ENCODE measurements at places on chromosomes 12 and 14.

DNA sequence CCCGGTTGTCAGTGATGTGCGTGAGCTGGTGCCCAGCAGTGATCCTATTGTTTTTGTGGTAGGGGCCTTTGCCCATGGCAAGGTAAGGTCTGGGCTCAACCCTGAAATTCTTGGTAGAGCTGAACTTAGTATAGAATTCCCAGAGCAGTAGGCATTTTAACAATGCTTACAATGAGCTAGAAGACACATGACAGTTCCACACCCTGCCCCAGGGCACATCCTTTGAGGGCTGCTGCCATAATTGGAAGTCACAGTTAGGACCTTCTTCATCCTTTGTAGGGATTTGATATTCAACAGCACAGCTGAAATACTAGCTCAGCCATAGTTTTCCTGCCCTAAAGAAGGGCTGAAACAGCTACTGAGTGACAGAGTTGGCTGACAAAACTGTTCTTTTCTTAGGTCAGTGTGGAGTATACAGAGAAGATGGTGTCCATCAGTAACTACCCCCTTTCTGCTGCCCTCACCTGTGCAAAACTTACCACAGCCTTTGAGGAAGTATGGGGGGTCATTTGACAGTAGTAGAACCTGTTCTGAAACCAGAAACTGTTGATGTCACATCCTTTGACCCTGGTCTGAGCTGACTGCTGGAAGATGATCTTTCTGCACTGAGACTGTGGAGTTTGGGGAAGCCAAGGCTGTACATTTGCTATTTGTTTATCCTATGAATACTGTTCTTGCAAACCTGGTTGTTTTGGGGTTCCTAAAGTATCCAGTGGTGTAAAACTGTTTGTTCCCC lies 4.8 kb downstream of the EMG1 start:
- no peak for DNase-seq

GRCh38 chr14:52026017-52026660 lies 36.8 kb downstream of the RTRAF start:
- DNase-seq: no peak

DNA sequence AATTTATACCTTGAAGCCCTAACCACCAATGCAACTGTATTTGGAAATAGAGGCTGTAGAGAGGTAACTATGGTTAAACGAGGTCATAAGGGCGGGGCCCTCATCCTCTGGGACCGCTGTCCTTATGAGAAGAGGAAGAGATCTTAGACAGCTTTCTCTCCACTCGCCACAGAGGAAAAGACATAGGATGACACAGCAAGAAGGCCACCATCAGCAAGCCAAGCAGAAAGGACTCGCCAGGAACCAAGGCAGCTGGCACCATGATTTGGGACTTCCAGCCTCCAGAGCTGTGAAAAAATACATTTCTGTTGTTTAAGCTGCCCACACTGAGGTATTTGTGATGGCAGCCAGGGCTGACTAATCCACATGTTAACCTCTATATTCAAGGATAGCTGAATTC lies 30.4 kb upstream of the BCAT1 start:
- no peak for DNase-seq

DNA sequence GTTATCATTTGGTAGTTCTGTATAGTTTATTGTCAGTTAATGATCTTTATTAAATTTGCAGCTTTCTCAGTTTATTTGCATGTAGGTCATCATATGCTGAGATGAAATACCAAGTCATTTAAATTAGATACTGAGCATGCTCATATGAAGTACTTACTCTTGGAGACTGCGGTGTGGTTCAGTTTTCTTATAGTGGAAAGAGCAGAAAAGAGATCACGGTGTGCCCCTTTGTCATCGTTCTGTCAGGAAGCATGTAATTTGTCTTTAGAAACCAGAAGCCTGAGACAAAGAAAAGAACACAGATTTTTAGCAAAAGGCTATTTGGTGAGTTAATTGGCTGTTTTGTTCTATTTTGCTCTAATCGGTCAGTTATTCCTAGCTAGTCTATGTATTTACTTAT lies 75.6 kb downstream of the PLEKHA5 start:
- no peak for DNase-seq
